HFFc6 (cell line): ENCODE measurements at places on chromosomes 1 and 21. TPM values are rescaled to one million over a fixed set of nuclear protein-coding genes. Genes with fewer than 3 reads are reported as not detected.

DNA sequence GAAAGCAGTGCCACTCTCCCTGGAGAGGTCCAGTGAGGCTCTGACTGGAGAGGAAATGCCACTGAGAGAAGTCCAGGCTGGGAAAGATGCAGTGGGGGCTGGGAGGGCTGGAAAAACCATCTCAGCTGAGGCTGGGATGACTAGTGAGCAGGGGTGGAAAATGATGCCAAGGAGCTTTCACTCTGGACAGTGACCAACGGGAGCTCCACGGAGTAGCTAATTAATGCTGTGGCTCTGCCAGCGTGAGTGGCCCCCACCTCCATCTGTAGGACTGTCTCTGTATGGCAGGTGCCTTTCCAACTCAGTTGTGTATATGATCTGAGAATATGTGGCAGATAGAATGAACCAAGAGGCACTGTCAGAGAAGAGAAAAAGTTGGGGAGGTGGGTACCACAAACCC lies 86.7 kb downstream of the DDX20 start:
- peaks cover 20% of the 10 kb centered on the region for H3K27me3 ChIP-seq
- no peaks in the 10 kb centered on the region for H3K36me3 ChIP-seq
- no peaks in the 10 kb centered on the region for H3K4me1 ChIP-seq
- no peak overlapping the region for H3K4me3 ChIP-seq

- H3K4me1 ChIP-seq, result peaks cover 42% of the 10 kb centered on the region
- peak overlapping the region; percentile 68 for H3K4me3 ChIP-seq
- H3K27ac ChIP-seq, result peak overlapping the region; percentile 90
- peak; percentile 49 for DNase-seq
- no peaks in the 10 kb centered on the region; the same call in 1 of the 2 replicates for H3K27me3 ChIP-seq
- peaks cover 33% of the 10 kb centered on the region for H3K36me3 ChIP-seq
Observed at GRCh38 chr1:243568793-243569192, 281.2 kb downstream of the AKT3 start.

- no peak overlapping the region for H3K4me3 ChIP-seq
- peaks cover 22% of the 10 kb centered on the region for H3K36me3 ChIP-seq
- no peaks in the 10 kb centered on the region; the same call in 1 of the 2 replicates for H3K27me3 ChIP-seq
Observed at GRCh38 chr1:78211483-78212092, 165.8 kb downstream of the GIPC2 start.

DNA sequence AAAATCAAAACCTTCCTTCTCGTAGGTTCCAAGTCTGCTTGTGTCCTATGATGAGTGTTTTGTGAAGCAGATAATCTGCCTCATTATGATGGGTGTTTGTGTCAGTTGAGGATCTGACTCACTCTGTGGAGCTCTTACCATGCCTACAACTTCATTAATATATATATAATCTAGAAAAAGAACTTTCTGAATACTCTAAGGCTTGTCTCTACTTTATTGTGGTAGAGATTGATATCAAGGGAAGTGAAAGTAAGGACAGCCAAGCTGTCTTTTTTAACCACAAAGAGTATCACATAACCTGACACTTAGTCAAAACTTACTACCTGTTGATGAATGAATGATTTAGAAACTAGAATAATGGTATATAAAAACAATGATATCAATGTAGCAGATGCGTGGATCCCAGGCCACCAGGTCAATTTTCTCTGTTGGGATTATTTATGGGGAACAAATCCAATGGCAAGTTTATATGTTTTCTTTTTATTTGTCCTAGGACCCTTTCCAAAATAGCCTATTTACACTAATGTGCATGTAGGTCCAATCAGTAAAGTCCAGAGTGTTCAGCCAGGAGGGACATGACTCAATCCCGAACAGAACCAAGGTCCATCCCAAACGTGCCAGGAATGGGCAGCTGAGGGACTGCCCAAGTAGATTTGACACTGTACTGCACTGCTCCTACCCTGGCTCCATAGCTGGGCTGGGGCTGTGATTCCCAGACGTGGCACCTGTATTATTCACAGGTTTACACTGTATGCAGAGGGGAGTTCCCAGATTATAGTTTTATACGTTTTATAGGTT lies 182.3 kb upstream of the GREM2 start:
- H3K4me3 ChIP-seq, result no peak overlapping the region
- no peak overlapping the region for H3K27ac ChIP-seq
- H3K27me3 ChIP-seq, result peaks cover 1% of the 10 kb centered on the region; the same call in 1 of the 2 replicates
- H3K4me1 ChIP-seq, result peaks cover 48% of the 10 kb centered on the region
- peaks cover 4% of the 10 kb centered on the region for H3K36me3 ChIP-seq
- no peak for DNase-seq

DNA sequence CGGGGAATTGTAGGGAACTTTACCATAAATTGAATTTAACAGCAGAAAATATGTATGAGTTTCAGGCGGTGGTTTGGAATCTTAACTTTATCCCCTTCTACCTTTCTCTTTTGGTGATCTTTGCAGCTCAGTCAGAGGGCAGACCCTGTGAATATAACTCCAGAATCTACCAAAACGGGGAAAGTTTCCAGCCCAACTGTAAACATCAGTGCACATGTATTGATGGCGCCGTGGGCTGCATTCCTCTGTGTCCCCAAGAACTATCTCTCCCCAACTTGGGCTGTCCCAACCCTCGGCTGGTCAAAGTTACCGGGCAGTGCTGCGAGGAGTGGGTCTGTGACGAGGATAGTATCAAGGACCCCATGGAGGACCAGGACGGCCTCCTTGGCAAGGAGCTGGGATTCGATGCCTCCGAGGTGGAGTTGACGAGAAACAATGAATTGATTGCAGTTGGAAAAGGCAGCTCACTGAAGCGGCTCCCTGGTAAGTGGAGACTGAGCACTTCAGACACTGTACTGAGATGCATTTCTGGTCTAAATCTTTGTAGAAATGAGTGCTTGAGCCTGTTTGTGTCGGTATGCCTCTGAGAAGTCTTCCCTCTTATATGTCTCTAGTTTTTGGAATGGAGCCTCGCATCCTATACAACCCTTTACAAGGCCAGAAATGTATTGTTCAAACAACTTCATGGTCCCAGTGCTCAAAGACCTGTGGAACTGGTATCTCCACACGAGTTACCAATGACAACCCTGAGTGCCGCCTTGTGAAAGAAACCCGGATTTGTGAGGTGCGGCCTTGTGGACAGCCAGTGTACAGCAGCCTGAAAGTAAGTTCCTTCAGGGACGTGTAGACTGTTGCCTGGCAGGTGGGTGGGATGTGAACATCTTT lies 1.5 kb downstream of the CCN1 start:
- H3K4me1 ChIP-seq, result peaks cover 63% of the 10 kb centered on the region
- H3K36me3 ChIP-seq, result peaks cover 55% of the 10 kb centered on the region
- H3K4me3 ChIP-seq, result peak overlapping the region; percentile 99
- peak overlapping the region; percentile 94 for H3K27ac ChIP-seq

GRCh38 chr1:117592155-117592554 lies 13.7 kb upstream of the TENT5C start:
- no peaks in the 10 kb centered on the region for H3K36me3 ChIP-seq
- H3K4me3 ChIP-seq, result no peak overlapping the region
- H3K4me1 ChIP-seq, result no peaks in the 10 kb centered on the region
- no peak for DNase-seq
- no peak overlapping the region for H3K27ac ChIP-seq
- H3K27me3 ChIP-seq, result peaks cover 51% of the 10 kb centered on the region

DNA sequence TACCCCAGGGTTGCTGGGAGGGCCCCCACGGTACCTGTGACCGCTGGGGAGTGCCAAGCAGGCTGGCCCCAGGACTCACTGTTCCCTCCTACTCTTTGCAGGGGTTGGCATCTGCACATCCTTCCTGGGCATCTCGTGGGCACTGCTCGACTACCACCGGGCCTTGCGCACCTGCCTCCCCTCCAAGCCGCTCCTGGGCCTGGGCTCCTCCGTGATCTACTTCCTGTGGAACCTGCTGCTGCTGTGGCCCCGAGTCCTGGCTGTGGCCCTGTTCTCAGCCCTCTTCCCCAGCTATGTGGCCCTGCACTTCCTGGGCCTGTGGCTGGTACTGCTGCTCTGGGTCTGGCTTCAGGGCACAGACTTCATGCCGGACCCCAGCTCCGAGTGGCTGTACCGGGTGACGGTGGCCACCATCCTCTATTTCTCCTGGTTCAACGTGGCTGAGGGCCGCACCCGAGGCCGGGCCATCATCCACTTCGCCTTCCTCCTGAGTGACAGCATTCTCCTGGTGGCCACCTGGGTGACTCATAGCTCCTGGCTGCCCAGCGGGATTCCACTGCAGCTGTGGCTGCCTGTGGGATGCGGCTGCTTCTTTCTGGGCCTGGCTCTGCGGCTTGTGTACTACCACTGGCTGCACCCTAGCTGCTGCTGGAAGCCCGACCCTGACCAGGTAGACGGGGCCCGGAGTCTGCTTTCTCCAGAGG lies 6.8 kb downstream of the XKR8 start:
- no peak for DNase-seq
- H3K27me3 ChIP-seq, result peaks cover 6% of the 10 kb centered on the region; the same call in 1 of the 2 replicates
- H3K27ac ChIP-seq, result peak overlapping the region; percentile 23; the same call in 1 of the 2 replicates
- peaks cover 52% of the 10 kb centered on the region for H3K4me1 ChIP-seq
- H3K36me3 ChIP-seq, result peaks cover 16% of the 10 kb centered on the region; the same call in 1 of the 2 replicates
- no peak overlapping the region for H3K4me3 ChIP-seq

DNA sequence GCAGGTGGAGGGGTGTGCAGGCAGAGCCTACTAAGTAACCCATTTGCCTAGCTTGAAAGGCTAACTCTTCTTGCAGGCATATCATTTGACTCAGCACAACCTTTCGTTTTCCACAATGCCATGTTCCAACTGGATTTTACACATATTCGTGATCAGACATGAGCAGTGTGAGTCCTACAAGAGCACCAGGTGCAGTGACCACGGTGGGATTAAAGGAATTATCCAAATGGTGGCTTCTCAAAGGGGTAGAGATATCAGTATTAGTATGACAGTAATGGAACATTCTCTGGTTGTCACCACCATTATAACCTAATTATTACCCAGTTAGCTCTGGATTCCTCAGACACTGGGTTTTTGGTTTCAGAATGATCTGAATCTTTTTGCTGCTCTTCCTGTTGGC lies 323.5 kb downstream of the LMO4 start:
- peaks cover 6% of the 10 kb centered on the region for H3K27me3 ChIP-seq
- H3K4me3 ChIP-seq, result no peak overlapping the region
- no peak for DNase-seq
- H3K4me1 ChIP-seq, result no peaks in the 10 kb centered on the region
- no peak overlapping the region for H3K27ac ChIP-seq

Gene DONSON
- total RNA-seq, result 16.2 to 30.1 TPM (median 22.1 TPM) in 3 replicates

Gene MASP2
- 0.12 TPM in 1 of 3 replicates, not detected in the others for total RNA-seq

Gene FNDC10
- total RNA-seq, result 1.8 to 5.1 TPM (median 3.9 TPM) in 3 replicates
